Left forelimb (tissue), 1 donor: ENCODE measurements at places on chromosomes 11 and 22.

GRCh38 chr11:2091112-2091746, 48.0 kb downstream of the IGF2 start:
- DNase-seq, result no peak

- no peak for DNase-seq
Measured at GRCh38 chr11:81036168-81036870, 1595.5 kb upstream of the TENM4 start.

DNA sequence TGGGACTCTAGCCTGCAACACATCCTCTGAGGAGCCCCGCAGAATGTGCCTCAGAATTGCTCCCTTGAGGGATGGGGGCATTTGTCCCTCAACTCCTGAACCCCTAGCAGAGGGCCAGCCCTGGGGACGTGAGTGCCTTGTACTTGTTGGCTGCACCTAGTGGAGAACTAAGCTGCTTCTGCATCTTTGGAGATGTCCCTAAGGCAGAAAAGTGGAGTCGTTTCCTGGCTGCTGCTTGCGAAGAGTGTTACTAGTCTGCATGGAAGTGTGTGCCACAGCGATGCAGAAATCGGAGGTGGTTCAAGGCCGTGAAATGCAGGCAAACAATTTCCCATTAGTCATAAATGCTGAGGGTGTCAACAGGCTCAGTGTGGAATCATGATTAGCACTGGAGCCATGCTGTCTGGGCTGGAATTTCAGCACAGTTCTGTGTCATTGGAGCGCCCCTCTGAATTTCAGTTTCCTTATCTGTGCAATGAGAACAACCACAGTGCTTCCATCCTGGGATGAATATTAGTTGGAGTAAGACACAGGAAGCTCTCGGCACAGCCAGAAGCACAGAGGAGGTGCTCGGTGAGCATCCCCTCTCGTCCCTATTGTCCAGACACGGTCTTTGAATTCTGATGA, 56.5 kb downstream of the MIAT start:
- DNase-seq, result no peak

DNA sequence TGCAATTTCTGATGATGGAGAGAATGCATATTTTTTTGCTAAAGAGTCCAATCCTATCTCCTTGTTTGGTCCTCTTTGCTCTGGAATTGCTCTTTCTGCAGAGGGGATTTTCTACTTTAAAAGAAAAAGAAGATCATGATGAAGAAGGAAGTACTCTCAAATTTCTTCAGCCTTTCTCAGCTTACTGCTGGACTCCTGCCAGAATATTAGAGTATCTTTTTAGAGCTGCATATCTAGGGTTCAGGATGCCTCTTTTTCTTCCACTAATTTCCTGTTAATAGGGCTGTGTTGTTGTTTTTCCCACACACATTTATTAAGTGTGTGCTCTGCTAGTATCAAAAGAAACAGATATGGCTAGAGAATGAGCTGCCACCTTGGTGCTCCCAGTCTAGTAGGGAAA, 18.2 kb downstream of the UBASH3B start:
- DNase-seq, result no peak

GRCh38 chr11:20337526-20338154, 25.9 kb upstream of the HTATIP2 start:
- no peak for DNase-seq
